Activated CD8-positive, alpha-beta memory T cell treated with anti-CD3 and anti-CD28 coated beads for 4 hours (primary cell): ENCODE measurements at places on chromosomes 1 and 21.

DNA sequence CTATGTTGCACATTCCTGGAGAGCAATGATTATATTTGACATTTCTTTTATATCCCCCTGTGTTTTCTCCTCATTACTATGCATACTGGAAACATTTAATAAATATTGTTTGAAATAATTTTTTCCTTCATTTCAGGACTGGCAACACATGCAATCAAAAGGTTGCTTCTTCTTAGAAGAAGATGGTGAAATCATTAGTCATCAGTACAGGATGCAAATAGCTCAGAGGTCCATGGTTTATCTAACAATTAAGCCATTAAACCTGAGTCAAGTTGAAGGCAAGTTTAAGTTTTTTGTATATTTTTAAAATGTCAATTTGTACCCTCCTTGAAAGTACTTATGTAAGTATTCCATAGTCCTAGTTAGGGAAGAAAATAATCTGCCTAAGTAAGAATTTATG, 22.5 kb downstream of the EFCAB7 start:
- no peak for DNase-seq

DNA sequence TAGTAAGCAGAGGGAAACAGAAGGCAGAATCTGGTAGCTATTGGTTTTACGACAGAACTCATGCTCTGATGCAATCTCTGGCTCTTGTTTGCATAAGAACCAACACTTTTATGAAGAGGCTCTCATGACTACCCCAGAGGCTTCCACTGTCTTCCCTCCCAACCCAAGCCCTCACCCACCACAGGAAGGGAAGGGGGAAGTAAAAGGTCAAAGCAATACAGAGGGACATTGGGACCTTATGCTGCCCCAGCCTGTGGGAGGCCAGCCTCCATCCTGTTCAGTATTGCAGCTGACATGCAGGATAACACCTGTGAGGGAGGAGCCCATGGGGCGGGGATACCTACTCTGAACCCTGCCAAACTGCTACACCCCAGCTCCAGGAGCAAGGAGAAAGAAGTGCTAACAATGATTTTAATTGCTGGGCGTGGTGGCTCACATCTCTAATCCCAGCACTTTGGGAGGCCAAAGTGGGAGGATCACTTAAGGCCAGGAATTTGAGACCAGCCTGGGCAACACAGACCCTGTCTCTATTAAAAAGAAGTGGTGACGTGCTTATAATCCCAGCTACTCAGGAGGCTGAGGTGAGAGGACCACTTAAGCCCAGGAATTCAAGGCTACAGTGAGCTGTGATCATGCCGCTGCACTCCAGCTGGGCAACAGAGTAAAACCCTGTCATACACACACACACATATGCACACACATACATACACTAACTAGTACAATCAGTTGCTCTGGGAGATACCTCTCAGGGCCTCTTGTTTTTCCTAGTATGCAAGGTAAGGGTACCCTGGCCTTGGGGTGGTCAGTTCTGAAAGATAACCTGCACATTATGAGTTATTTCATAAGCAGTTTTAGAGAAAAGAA, 9.5 kb downstream of the MR1 start:
- DNase-seq: no peak

DNA sequence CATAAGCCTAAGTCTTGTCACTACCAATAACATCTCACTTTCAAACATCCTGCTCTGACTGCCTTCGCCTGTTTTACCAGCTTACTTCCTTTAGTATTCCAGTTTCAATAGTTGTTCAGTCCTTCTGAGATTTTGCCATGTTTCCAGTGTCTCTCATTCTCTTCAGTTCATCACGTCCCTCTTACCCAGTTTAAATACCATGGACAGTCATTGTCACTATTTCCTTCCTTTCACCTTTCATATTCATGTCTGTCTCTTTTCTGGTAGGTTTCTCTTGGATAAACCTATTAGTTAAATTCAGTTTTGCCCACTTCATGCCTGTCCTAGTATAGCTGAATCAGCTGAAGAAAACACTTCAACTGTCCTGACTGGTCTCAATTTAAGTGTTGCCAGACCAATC, 5.9 kb downstream of the ATF6 start:
- DNase-seq: no peak

GRCh38 chr1:157597959-157598667, at the start of gene FCRL4:
FCRL4 (minus strand) TSS chr1:157598085; CDS start chr1:157597944, 141 bp downstream.
- no peak for DNase-seq

DNA sequence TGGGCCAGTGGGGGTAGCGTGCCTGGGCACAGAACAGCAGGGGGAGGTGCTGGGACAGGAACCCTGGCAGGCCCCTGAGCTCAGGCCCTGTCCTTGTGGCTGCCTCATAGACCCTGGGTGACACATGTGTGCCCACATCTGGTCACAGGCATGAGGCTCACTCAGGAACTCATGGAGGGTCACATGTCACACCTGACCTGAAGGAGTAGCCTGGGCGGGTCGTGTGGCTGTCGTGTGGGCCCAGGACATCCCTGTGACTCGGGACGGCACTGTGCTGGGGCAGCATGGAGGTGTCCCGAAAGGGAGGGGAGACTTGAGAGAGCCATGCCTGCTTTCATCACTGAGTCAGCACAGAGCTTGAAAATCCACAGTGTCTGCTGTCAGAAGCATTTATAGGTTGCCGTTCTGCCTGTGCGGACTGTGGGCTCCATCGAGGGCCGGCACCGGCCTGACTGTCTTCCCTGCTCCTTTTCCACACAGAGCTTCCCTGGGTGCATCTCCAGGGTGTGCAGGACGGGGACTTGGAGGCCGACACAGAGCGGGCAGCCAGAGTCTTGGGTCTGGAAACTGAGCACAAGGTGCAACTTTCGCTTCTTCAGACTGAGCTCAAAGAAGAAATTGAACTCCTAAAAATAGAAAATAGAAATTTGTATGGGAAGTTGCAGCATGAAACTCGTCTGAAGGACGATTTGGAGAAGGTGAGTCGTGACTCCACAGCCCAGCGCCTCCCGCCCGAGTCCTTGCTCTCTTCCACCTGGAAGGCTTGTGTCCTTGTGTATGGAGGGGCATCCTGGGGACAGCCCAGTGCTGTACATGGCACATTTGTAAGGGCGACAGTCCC, 32.8 kb downstream of the PCNT start:
- DNase-seq: no peak

GRCh38 chr1:3183411-3183810, 114.4 kb downstream of the PRDM16 start:
- DNase-seq: no peak

GRCh38 chr1:161324020-161324419, 9.8 kb downstream of the SDHC start:
- DNase-seq: no peak

DNA sequence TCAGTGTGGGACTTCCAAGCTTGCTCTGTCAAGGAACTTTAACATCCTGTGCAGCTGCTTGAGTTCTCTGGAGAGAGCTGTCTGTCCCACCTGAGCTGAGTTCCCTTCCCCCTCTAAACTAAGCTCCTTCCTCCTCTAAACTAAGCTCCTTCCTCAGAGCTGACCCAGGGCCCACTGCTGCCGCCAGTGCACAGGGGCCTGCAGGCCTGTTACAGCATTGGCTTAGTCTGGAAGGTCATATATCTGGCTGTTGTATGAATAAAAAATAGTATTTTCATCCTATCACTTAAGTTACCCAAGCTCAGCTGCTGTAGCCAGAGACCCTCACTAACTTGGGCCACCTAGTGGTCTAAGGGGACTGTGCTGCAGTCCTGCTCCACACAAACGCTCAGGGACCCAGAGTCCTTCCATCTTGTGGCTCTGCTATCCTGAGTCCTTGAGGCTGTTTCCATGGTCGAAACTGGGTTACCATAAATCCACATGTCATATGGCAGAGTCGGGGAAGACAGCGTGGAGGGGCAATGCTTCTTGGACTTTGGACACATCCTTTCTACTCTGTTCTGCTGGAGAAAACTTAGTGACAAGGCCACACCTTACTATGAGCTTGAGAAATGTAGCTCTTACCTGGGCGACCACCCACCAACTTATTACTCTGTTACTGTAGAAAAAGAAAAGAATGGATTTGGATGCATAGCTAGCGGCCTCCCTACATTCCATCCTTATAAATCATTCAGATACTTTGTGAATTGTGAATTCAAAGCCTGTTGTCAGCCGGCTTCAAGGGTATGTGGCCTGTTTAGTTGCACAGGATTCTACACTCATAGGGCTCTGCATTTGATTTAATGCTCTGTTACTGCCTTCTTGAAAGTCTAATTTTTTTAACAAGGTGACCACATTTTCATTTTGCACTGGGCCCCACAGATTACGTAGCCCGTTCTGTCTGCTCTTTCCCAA, 71.4 kb upstream of the GCLM start:
- no peak for DNase-seq

- no peak for DNase-seq
Observed at GRCh38 chr1:169043823-169044222, 62.7 kb upstream of the ATP1B1 start.

GRCh38 chr1:167676916-167677848, 44.6 kb upstream of the MPZL1 start:
- no peak for DNase-seq

GRCh38 chr21:46634427-46634826, 1.0 kb upstream of the PRMT2 start:
- no peak for DNase-seq

DNA sequence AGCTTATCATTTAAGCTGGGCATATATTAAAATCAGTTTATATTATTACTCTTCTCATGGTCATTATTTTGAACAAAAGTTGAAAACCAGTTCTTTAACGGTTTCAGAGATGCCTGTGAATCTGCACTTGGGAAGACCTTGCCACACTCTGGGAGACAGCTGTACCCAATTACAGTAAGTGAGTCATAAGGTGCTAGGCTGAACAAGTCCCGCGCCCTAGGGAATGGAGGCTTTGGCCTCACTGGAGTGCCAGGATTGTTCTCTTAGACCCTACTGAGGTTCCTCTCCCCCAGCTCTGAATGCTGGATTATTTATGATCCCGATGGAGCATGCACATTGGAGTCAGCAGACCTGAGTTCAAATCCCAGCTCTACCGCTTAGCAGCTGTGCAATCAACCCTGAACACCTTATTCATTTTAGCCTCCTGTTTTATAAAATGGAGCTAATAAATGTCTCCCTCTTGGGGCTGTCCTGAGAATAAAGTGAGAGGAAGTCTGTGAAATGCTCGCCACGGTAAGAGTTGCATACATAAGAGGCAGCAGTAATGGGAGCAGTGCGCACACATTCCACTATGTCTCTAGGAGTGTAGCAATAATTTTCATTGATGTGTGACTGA, 266.2 kb downstream of the FOXD2 start:
- DNase-seq: no peak

DNA sequence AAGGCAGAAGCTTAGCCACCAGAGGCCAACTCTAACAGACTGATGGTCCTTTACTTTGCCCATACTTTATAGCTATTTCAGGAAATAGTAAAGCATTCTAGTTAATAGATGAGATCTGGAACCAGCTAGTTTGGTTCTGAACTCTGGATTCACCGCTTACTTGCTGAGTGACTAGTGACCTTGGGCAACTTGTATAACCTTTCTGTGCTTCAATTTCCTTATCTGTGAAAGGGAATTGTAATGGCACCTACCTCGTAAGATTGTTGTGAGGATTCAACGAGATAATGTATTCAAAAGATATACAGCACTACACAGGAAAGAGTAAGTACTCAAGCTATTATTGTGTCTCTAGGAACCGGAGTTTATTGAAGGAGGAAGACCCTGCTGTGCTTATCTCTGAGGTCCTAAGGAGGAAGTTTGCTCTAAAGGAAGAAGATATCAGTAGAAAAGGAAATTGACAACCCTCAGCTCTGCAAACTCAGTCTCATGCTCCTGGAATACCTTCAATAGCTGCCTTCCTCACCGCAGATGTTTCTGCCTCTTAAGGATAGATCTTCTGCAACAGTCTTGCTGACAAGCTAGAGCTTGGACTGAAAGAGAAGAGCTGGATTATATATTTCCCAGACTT, 11.9 kb downstream of the MTFR1L start:
- DNase-seq: no peak
